Globus pallidus (tissue), 1 donor: ENCODE measurements at places on chromosomes 13 and 19.
A peak's percentile ranks its signal among the peaks of the same experiment; 100 is the strongest.

- DNase-seq = no peak
These were observed 802 bp downstream of the DMPK start for GRCh38 chr19:45781214-45782161.

DNA sequence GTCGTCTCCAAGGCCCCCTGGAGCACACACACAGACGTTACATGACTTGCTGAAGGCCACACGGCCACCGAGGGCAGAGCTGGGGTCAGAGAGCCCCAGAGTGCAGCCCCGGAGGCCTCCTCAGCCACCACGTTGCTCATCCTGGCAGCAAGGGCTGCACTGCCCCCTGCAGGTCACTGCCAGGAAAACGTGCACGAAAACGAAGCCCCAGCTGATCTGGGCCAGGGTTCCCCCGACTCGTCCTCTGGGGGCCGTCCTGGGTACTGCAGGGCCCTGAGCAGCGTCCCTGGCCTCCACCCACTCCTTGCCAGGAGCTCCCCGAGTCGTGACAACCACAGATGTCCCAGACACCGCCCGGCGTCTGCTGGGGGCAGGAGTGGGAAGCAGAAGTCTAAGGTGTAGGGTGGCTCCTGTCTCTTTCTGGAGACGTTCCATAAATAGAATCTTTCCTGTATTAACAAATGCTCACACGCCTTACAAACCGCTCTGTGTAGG lies 3.4 kb downstream of the TPGS1 start:
- peak; percentile 53 for DNase-seq

DNA sequence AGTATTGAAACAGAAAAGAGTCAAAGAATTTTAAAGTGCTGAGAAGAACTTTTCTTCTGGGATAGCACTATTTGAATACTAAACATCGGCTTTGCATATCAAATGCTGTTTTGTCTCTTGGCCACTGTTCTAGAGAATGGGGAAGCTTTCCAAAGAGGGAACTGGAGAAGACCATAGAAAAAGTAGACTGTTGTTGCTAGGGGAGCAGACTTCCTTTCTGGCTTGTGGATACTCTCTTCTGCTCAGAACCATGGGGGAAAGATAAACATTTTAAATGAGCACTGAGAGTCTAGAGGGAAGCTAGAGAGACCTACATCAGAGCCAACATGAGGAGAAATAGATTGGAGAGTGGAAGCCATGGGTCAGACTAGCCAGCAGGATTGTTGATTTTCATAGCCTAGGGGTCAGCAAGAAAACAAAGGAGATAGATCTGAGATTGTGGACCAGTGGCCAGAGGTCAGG lies 315.7 kb downstream of the KCTD12 start:
- peak; percentile 47 for DNase-seq

DNA sequence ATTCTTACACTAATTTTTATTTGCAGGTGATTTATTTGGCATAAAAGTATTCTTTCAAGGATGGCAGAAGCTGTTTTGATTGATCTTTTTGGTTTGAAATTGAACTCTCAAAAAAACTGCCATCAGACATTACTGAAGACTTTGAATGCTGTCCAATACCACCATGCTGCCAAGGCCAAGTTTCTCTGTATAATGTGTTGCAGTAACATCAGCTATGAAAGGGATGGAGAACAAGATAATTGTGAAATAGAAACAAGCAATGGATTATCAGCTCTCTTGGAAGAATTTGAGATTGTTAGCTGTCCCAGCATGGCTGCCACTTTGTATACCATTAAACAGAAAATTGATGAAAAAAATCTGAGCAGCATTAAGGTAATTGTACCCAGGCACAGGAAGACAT lies 1.2 kb downstream of the LACC1 start:
- peak; percentile 78 for DNase-seq

- DNase-seq = no peak
These were observed 21.8 kb downstream of the HCN2 start for GRCh38 chr19:611481-611868.

DNA sequence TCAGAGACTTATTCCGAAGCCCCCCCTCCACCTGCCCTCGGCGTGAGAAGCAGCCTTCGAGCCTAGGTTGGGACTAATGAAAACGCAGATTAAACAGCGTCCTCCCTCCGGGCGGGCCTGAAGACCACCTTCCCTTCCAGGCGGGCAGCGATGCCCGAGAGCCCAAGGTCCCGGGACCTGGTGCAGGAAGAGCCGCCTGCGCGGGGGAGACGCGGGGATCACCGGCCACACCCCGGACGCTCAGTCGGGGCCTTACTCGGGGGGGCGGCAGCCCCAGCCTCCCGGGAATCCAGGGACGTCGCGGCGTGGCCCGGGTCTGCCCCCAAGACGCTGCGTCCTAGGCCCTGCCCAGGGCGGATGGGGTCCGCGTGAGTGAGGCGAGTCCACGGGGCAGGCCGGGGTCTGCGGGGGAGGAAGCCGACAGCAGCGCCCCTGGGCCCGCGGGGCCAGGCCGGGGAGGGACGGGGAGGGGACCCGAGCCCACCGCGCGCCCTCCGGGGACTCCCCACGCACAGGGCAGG lies 33.3 kb upstream of the SPACA7 start:
- no peak for DNase-seq

DNA sequence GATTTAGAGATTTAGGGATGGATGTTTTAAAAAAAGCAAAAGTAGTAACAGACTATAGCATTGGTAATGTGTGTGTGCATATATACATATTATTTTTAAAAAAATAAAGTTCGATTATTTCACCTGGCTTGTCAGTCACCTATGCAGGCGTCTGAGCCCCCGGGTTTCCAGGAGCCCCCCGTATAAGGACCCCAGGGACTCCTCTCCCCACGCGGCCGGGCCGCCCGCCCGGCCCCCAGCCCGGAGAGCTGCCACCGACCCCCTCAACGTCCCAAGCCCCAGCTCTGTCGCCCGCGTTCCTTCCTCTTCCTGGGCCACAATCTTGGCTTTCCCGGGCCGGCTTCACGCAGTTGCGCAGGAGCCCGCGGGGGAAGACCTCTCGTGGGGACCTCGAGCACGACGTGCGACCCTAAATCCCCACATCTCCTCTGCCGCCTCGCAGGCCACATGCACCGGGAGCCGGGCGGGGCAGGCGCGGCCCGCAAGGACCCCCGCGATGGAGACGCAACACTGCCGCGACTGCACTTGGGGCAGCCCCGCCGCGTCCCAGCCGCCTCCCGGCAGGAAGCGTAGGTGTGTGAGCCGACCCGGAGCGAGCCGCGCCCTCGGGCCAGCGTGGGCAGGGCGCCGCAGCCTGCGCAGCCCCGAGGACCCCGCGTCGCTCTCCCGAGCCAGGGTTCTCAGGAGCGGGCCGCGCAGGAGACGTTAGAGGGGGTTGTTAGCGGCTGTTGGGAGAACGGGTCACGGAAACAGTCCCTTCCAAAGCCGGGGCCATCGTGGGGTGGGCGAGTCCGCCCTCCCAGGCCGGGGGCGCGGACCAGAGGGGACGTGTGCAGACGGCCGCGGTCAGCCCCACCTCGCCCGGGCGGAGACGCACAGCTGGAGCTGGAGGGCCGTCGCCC lies 840 bp upstream of the CCNA1 start:
- DNase-seq = no peak
